ENCODE measurements at places on chromosomes 13 and 19. TPM values are rescaled to one million over a fixed set of nuclear protein-coding genes. Genes with fewer than 3 reads are reported as not detected.

GRCh38 chr13:40528881-40529280 lies 137.6 kb downstream of the FOXO1 start:
- H3K4me1 ChIP-seq = no peaks in the 10 kb centered on the region
- no peaks in the 10 kb centered on the region for H3K27me3 ChIP-seq
- H3K4me3 ChIP-seq = no peak overlapping the region
- DNase-seq = no peak
- H3K27ac ChIP-seq = no peak overlapping the region

- DNase-seq = peak; percentile 63
- H3K27ac ChIP-seq = peak overlapping the region; percentile 1
- H3K36me3 ChIP-seq = no peaks in the 10 kb centered on the region
- peaks cover 20% of the 10 kb centered on the region for H3K4me1 ChIP-seq
- no peaks in the 10 kb centered on the region for H3K27me3 ChIP-seq
- no peak overlapping the region for H3K4me3 ChIP-seq
Observed at GRCh38 chr13:50421473-50422130, 406.4 kb downstream of the KCNRG start.

The ZFP14 gene
- 3.4 TPM for total RNA-seq

DNA sequence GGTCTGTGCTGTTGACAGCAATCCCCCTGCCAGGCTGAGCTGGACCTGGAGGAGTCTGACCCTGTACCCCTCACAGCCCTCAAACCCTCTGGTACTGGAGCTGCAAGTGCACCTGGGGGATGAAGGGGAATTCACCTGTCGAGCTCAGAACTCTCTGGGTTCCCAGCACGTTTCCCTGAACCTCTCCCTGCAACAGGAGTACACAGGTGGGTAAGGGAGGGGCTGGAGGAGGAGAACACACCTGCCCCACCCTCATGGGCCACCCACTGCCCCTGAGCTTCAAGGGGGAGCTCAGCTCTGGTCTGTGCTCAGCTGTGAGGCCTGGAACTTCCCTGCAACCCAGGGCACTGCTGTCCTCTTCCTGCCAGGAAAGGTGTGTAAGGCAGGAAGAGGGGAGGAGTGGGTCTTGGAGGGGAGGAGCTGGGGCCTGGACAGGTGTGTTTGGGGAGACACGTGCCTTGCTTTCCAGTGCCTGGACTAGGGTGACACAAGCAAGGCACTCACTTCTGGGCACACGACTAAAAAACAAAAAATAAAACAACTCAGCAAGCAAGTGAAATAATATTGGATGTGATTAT lies 3.9 kb downstream of the SIGLEC7 start:
- no peak overlapping the region for H3K4me3 ChIP-seq
- no peaks in the 10 kb centered on the region for H3K27me3 ChIP-seq
- DNase-seq = no peak
- H3K27ac ChIP-seq = no peak overlapping the region
- H3K36me3 ChIP-seq = no peaks in the 10 kb centered on the region
- no peaks in the 10 kb centered on the region for H3K4me1 ChIP-seq

GRCh38 chr13:37531049-37531448 lies 67.5 kb downstream of the POSTN start:
- DNase-seq = peak; percentile 97
- H3K36me3 ChIP-seq = no peaks in the 10 kb centered on the region
- no peaks in the 10 kb centered on the region for H3K27me3 ChIP-seq
- no peak overlapping the region for H3K4me3 ChIP-seq

GRCh38 chr13:97119943-97120342 lies 102.2 kb upstream of the MBNL2 start:
- DNase-seq = no peak
- H3K27me3 ChIP-seq = no peaks in the 10 kb centered on the region
- H3K4me3 ChIP-seq = no peak overlapping the region
- H3K27ac ChIP-seq = no peak overlapping the region
- H3K4me1 ChIP-seq = peaks cover 49% of the 10 kb centered on the region
- no peaks in the 10 kb centered on the region for H3K36me3 ChIP-seq

DNA sequence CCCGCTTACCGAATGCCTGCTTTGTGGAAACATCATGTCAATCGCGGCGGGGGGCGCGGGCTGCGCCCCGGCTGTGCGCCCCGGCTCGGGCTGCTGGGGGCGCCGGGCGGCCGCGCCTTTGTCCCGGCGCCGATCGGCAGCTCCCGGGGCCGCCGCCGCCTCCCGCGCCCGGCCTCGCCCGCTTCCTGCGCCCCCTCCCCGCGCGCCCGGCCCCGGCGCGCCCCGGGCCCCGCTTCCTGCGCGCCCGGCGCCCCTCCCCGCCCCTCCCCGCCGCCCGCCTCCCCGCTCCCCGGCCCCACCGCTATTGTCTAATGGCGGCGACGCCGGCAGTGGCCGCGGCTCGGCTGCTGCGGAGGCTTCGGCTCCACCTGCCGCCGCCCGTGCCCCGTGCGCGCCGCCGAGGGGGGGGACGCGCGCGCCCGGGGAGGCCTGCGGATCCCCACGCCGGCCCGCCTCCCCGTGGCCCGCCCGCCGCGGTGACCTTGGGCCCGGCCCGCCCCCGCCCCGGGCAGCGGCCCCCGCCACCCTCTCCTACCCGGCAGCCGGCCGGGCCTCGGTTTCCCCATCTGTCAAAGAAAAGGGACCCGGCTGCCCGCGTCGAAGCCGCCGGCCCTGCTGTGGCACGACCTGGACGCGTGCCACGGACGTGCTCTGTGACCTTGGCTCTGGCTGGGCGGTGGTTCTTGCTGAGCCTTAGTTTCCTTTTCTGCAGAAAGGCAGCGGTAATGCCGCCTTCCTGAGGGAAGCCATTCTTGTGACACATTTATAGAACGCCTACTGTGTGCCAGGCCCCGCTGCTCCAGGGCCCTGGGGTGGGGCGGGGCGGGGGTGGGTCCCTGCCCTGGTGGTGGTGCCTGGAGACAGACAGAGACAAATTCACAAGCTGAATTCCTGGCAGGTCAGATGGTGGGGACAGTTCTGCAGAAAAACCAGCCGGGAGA lies at the start of gene TLE5:
TSS of gene TLE5 (minus strand) at position 331 of the 941 bp plus-strand sequence. CDS start at position 36, 295 bp downstream.
- H3K27ac ChIP-seq = peak within 1 kb of the TSS; percentile 53
- H3K36me3 ChIP-seq = peaks cover 7% of the 10 kb centered on the region
- no peaks in the 10 kb centered on the region for H3K27me3 ChIP-seq
- no peak for DNase-seq
- peaks cover 9% of the 10 kb centered on the region for H3K4me1 ChIP-seq
- peak within 1 kb of the TSS; percentile 81 for H3K4me3 ChIP-seq

DNA sequence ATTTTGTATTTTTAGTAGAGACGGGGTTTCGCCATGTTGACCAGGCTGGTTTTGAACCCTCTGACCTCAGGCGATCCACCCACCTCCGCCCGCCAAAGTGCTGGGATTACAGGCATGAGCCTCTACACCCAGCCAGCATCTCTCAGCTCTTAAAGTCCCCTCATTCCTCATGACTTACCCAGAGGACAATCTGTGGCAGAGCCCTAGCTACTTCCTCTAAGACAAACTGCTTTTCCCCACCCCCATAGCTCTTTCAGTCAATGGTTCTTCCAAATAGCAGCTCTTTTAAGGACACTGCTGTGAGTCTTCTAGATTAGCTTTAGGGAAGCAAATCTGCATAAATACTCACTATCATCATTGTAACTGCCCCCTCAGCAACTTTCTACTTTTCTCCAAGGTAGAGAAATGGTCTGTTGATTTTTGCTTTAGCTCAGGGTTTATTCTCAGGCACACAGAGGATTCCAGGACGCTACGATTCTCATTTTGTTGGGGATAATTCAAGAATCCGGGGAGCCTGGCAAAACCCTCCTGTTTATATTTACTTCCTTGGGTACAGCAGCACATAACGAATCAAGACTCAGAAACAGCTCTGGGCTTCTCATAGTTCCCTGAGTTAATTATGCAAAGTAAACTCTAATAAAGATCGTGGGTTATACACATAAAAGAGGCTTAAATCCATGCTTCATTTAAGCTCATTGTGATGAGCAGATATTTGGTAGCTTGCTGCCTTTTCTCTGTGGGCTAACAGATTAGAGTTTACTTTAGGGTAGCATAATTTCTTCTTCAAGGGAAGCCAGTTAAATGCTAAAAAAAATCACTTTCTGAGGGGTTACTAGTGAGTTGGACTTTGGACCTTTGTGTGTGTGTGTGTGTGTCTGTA lies 357.4 kb downstream of the TDRD3 start:
- H3K27ac ChIP-seq = no peak overlapping the region
- peaks cover 3% of the 10 kb centered on the region for H3K4me1 ChIP-seq
- H3K36me3 ChIP-seq = no peaks in the 10 kb centered on the region
- no peak for DNase-seq

- DNase-seq = no peak
- H3K4me1 ChIP-seq = peaks cover 1% of the 10 kb centered on the region
- no peaks in the 10 kb centered on the region for H3K27me3 ChIP-seq
- no peak overlapping the region for H3K27ac ChIP-seq
- no peak overlapping the region for H3K4me3 ChIP-seq
- H3K36me3 ChIP-seq = no peaks in the 10 kb centered on the region
Observed at GRCh38 chr13:48505597-48506091, 27.2 kb downstream of the RCBTB2 start.
